Stimulated activated CD8-positive, alpha-beta memory T cell treated with anti-CD3 and anti-CD28 coated beads, Interleukin-15, amount 100 ng/mL, for 1 hour (primary cell): ENCODE measurements at places on chromosomes 2 and 18.

- DNase-seq, result no peak
Measured at GRCh38 chr2:47601568-47601967, 181.4 kb upstream of the MSH6 start.

DNA sequence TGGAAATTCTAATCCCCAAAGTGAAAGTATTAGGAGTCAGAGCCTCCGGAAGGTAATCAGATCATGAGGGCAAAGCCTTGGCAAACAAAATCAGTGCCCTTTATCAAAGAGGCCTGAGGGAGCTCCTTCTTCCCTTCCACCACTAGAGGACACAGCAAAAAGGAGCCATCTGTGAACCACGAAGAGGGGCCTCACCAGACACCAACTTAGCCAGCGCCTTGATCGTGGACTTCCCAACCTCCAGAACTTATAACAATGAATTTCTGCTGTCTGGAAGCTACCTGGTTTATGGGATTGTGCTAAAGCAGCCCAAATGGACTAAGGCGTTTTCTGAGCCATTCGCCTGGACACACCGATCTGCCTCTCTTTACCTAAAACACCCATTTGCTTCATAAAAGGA lies 133.1 kb downstream of the EIPR1 start:
- DNase-seq, result no peak

GRCh38 chr2:216693414-216694080 lies 1.8 kb downstream of the IGFBP5 start:
- DNase-seq, result no peak

GRCh38 chr2:122481717-122482116 lies 726.3 kb downstream of the TSN start:
- DNase-seq, result no peak
